ENCODE measurements at places on chromosomes 13 and 19.

DNA sequence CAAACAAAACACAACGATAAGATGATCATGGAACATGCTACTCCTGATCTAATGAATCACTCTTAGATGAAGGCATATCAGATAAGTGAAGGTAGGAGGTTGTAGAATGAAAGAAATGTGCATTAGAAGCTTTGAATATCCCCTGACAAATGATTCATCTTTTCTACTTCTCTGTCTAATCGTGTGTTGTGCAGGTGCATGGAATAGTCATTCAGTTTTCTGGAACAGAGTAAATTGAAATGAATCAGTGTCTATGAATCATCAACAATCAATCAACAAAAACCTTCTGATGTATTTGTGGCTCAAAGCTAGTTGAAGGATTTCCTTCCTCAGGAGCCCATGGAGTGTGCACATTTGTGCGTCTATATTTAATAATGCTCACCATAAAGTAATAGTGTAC is 1290.4 kb upstream of the PCDH20 start:
- no peak for DNase-seq
- H3K4me3 ChIP-seq = no peak overlapping the region
- H3K27ac ChIP-seq = no peak overlapping the region
- H3K36me3 ChIP-seq = no peaks in the 10 kb centered on the region
- H3K27me3 ChIP-seq = no peaks in the 10 kb centered on the region
- no peaks in the 10 kb centered on the region for H3K4me1 ChIP-seq

DNA sequence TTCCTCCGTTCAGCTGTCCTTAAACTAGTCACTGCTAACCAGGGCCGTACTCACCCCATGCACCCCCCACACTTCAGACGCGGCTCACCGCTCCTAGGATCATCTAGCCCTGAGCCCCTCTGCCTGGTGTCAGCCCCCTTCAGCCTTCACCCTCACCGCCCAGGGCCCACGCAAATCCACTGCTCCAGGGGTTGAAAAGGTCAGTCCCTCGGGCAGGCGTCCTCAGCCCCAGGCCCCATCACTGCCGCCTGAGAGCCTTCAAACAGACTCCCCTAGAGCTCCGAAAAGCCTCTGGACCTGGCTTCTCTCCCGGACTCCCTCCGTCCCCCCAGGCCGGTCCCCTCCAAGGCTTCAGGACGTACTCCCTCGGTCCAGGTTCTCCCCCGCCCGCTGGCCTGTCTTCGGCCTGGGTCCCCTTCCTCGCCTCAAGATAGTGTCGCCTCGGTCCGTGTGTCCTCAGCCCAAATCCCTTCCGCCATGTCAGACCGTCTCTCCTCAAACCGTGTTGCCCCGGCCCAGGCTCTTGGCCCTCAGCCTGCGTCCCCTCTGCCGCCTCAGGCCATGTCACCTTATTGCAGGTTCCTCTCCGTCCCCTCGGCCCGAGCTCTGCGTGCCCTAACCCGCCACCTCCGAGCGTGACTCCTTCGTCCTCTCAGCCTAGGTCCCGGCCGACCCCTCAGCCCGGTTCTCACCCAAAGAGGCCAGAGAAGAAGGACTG is 553 bp downstream of the NAPA start:
- H3K4me1 ChIP-seq = no peaks in the 10 kb centered on the region
- no peak for DNase-seq
- H3K36me3 ChIP-seq = no peaks in the 10 kb centered on the region
- no peak overlapping the region for H3K27ac ChIP-seq
- no peaks in the 10 kb centered on the region for H3K27me3 ChIP-seq

DNA sequence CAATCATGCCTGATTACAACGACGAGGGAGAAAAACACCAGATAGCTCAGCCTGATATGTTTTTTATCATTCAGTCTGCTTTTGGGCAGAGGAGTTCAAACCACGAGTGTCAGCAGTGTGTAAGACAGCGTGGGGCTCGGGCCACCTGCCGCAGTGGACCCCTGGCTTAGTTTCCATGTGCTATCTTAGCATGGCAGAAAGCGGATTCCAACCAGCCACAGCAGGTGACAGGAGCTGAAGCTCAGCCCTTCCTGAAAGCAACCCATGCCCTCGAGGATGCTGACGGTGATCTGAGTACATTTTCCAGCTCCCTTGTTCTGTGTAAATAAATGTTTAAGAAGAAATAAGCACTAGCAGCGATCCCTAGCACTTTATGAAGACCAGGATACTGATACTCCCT is 32.2 kb upstream of the MBNL2 start:
- no peaks in the 10 kb centered on the region for H3K36me3 ChIP-seq
- no peak overlapping the region for H3K27ac ChIP-seq
- no peak overlapping the region for H3K4me3 ChIP-seq
- H3K27me3 ChIP-seq = no peaks in the 10 kb centered on the region
- peaks cover 11% of the 10 kb centered on the region for H3K4me1 ChIP-seq
- DNase-seq = no peak

GRCh38 chr13:79662882-79663281 is 181.9 kb downstream of the NDFIP2 start:
- H3K27ac ChIP-seq = no peak overlapping the region
- DNase-seq = peak; percentile 78
- H3K36me3 ChIP-seq = no peaks in the 10 kb centered on the region
- no peaks in the 10 kb centered on the region for H3K4me1 ChIP-seq

GRCh38 chr13:44465318-44465717 is 91.7 kb downstream of the SERP2 start:
- H3K27ac ChIP-seq = no peak overlapping the region
- no peaks in the 10 kb centered on the region for H3K4me1 ChIP-seq
- H3K4me3 ChIP-seq = no peak overlapping the region
- H3K27me3 ChIP-seq = no peaks in the 10 kb centered on the region

- no peak overlapping the region for H3K27ac ChIP-seq
- H3K36me3 ChIP-seq = no peaks in the 10 kb centered on the region
- H3K27me3 ChIP-seq = no peaks in the 10 kb centered on the region
- no peak for DNase-seq
- no peaks in the 10 kb centered on the region for H3K4me1 ChIP-seq
Measured at GRCh38 chr13:32495429-32495828, 43.2 kb downstream of the N4BP2L2 start.

DNA sequence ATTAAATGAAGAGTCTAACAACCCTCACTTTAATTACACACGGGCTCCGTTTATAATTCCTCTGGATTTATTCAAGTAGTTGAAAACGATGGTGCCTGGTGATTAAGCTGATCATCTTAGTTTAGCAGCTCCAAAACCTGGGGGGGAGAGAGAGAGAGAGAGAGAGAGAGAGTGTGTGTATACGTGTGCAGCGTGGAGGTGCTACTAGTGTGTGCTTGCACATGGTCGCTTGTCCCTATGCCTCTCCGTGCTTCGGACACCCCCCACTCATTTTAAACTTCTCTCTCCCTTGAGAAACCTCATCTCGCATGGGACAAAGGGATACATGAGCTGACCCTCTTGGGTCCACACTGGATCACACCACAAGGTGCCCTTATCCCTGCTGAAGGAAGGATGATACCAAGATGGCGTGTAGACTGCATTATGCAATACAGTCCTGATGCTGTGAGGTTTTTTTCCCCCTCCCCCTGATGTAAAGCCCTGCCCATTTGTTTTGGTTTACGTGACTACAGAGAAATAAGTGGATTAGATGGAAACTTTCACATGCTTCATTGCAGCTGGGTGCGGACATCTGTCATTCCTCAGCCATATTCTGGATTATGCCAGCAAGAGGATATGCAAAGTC is 320.8 kb downstream of the ZNF536 start:
- DNase-seq = peak; percentile 83
- no peaks in the 10 kb centered on the region for H3K27me3 ChIP-seq
- H3K4me3 ChIP-seq = no peak overlapping the region
- H3K27ac ChIP-seq = no peak overlapping the region
- H3K4me1 ChIP-seq = peaks cover 10% of the 10 kb centered on the region

GRCh38 chr19:56403261-56403660 is 871 bp upstream of the ZNF583 start:
- H3K36me3 ChIP-seq = no peaks in the 10 kb centered on the region
- no peaks in the 10 kb centered on the region for H3K27me3 ChIP-seq
- no peak for DNase-seq
- H3K27ac ChIP-seq = no peak overlapping the region
- H3K4me1 ChIP-seq = peaks cover 6% of the 10 kb centered on the region
- H3K4me3 ChIP-seq = no peak overlapping the region

GRCh38 chr13:46756977-46757376 is 40.0 kb downstream of the ESD start:
- no peak overlapping the region for H3K27ac ChIP-seq
- no peaks in the 10 kb centered on the region for H3K27me3 ChIP-seq
- H3K4me3 ChIP-seq = no peak overlapping the region
- H3K36me3 ChIP-seq = no peaks in the 10 kb centered on the region
- H3K4me1 ChIP-seq = no peaks in the 10 kb centered on the region
- DNase-seq = no peak

DNA sequence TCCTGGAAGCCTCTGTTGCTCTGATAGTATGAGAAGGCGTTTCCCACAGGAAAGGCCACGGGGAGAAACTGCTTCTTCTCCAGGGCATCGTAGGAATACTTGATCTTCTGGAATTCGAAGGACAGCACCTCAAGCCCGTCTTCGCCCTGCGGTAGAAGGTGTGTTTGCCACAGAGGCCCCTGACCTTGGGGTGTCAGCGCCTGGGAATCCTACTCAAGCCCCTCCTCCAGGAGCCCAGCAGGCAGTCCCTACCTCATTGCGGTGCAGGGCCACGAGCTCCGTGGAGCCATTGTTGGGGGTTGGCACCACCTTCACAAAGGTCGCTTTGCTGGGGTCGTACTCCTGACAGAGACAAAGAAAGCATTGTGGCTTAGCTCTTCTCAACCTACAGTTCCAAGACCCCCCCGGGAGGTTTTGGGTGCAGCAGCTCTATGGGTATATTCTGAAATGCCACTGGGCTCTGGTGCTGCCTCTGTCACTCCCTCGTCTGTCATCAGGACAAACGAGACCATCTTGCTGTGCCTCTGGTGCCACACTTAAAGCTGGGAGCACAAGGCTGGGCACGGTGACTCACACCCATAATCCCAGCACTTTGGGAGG is 3.7 kb downstream of the ATP13A1 start:
- H3K36me3 ChIP-seq = peaks cover 23% of the 10 kb centered on the region
- DNase-seq = no peak
- no peaks in the 10 kb centered on the region for H3K27me3 ChIP-seq
- peaks cover 4% of the 10 kb centered on the region for H3K4me1 ChIP-seq

GRCh38 chr19:41753159-41753558 is 2.2 kb upstream of the CEACAM6 start:
- no peak overlapping the region for H3K27ac ChIP-seq
- no peaks in the 10 kb centered on the region for H3K4me1 ChIP-seq
- H3K4me3 ChIP-seq = no peak overlapping the region
- H3K36me3 ChIP-seq = no peaks in the 10 kb centered on the region

DNA sequence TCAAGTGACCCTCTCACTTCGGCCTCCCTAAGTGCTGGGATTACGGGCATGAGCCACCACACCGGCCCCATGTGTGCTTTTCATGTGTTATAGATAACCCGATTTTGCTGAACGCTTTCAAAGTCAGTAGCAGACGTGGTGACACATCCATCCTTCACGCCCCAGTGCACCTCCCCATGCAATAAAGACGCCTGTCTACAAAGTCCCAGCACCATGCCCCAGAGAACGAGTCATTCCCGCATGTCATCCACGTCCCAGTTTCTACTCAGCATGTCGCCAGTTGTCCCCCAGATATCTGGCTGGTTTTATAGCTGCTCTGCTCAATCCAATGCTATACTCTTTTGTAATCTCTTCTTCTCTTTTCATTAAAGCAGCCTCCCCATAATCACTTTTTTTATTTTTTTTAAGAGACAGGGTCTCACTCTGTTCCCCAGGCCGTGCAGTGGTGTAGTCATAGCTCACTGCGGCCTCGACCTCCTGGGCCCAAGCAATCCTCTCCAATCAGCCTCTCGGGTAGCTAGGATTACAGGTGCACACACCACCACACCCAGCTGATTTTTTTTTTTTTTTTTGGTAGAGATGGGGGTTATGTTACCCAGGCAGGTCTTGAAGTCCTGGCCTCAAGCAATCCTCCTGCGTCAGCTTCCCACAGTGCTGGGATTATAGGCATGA is 42.5 kb downstream of the DNM2 start:
- H3K4me1 ChIP-seq = peaks cover 4% of the 10 kb centered on the region
- H3K36me3 ChIP-seq = peaks cover 5% of the 10 kb centered on the region
- peak; percentile 48 for DNase-seq
- no peaks in the 10 kb centered on the region for H3K27me3 ChIP-seq
- no peak overlapping the region for H3K27ac ChIP-seq
- H3K4me3 ChIP-seq = no peak overlapping the region

- H3K27ac ChIP-seq = no peak overlapping the region
- H3K27me3 ChIP-seq = no peaks in the 10 kb centered on the region
- H3K36me3 ChIP-seq = no peaks in the 10 kb centered on the region
- H3K4me1 ChIP-seq = no peaks in the 10 kb centered on the region
- DNase-seq = no peak
- no peak overlapping the region for H3K4me3 ChIP-seq
Measured at GRCh38 chr13:101185606-101186005, 230.7 kb downstream of the NALCN start.

All from mesendoderm (in vitro differentiated cells).